HT1080 (cell line): ENCODE measurements at places on chromosomes 5 and 9. TPM values are rescaled to one million over a fixed set of nuclear protein-coding genes. Genes with fewer than 3 reads are reported as not detected.

DNA sequence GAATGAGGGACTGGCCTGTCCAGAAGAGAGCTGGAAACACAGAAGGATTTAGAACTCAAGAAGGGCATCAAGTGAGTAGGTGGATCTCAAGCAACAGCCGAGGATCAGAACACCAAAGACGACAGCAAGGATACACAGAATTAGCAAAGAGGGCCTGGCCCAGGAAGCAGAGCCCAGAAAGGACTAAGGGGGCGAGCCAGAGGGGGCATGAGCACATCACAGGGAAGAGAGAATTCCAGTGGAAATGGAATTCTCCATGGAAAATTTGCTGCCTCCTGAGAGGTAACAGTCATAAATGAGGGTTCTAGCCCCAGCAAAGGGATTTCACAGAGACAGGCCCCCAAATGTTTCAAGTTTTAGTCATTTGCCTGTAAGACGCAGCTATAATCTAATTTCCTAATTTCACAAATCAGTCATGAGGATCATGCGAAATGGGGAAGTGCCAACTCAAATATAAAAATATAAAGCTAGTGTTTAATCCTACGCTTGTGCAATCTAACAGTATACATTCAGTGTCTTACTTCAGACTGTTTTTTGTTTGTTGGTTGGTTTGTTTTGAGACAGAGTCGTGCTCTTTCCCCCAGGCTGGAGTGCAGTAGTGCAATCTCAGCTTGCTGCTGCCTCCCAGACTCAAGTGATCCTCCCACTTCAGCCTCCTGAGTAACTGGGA is 46.7 kb downstream of the FNBP1 start:
- DNase-seq, result no peak

Gene DOCK8
- total RNA-seq, result not detected in 2 replicates

DNA sequence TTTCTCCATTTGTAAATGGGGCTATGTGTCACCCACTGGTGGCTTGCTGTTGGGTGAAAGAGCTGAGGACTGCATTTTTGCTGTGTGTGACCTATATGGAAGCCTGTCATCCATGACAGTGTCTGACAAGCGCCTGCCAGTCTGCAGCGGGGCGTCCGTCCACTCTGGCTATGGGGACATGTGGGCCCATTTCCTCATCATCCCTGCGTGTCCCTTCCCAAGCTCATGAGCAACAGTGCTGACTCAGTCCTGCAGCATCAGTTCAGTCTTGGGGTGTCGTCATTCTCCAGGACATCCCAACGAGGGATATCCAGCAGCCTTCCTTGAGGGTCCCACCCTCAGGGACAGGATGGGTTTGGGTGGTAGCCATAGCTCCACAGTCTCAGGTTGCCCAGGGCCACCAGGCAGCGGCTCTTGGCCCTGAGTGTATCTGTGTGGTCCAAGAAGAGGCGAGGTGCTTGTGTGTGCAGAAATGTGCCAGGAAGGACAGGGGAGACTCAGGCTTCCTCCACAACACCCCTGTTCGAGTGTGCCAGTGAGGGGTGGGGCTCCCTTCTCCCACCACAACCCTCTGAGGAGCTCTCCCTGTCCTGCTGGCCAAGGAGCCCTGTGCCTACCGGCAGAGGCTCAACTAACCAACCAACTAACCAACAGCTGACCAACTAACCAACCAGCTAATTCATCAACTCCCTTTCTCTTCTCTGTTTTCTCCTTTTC is 2.1 kb downstream of the FGD3 start:
- no peak for DNase-seq

Gene FAM13B
- 6.1 and 10.4 TPM in 2 replicates for total RNA-seq

DNA sequence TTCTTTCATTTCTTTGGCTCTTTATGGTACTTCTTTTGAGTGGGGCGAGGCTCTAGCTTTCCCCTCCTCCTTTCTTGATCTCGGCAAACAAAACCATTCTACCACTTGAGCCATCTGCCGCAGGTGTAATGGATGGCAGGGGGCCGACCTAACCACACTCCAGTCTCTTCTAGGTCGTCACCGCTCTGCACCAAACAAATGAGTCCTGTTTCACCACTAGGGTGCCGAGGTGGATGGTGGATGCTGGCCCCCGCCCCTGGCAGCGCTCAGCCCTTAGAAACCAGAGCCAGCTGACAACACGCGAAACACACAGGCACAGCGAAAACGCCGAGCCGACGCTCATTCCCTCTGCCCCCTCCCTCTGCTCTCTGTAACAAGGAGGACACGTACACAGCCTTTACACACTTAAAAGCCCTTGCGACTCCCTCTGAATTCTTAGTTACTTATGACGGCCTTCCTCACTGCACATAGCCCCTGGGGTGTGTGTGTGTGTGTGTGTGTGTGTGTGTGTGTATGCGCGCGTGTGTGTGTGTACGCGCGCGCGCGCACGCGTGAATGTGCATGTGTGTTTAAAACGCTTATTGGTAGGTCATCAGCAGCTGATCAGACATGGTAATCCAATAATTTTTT is 199.4 kb downstream of the MEF2C start:
- DNase-seq, result no peak

Gene TMEM174
- total RNA-seq, result not detected in 2 replicates

Gene MED7
- total RNA-seq, result 9.7 and 13.2 TPM in 2 replicates

Gene CFAP157
- not detected in 2 replicates for total RNA-seq
